ENCODE measurements at places on chromosomes 16 and 17. TPM values are rescaled to one million over a fixed set of nuclear protein-coding genes. Genes with fewer than 3 reads are reported as not detected.

BAHCC1 gene
- 11.4 TPM for total RNA-seq

FBXL16 gene
- total RNA-seq = 6.1 TPM

SMIM36 gene
- not detected for total RNA-seq

DNA sequence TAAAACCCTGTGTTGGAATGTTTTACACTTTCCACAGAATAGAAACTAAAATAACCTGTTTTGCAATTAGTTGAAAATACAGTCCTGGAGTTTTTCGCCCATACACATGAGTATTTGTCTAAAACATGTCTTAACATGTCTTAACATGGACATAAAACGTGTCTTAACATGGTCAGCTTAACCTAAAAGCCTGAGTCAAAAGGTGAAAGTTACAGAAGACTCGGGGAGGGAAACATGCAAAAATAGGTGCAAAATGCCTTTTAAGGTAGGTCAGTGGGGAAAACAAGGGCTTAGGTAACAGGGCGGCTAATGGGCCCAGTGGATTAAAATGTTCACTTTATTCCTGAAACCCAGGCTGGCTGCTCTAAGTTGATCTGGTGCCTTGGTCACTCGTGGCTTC lies 56.1 kb upstream of the RBL2 start:
- H3K27ac ChIP-seq = no peak overlapping the region
- no peaks in the 10 kb centered on the region for H3K36me3 ChIP-seq
- no peaks in the 10 kb centered on the region for H3K4me1 ChIP-seq
- H3K27me3 ChIP-seq = no peaks in the 10 kb centered on the region

DNA sequence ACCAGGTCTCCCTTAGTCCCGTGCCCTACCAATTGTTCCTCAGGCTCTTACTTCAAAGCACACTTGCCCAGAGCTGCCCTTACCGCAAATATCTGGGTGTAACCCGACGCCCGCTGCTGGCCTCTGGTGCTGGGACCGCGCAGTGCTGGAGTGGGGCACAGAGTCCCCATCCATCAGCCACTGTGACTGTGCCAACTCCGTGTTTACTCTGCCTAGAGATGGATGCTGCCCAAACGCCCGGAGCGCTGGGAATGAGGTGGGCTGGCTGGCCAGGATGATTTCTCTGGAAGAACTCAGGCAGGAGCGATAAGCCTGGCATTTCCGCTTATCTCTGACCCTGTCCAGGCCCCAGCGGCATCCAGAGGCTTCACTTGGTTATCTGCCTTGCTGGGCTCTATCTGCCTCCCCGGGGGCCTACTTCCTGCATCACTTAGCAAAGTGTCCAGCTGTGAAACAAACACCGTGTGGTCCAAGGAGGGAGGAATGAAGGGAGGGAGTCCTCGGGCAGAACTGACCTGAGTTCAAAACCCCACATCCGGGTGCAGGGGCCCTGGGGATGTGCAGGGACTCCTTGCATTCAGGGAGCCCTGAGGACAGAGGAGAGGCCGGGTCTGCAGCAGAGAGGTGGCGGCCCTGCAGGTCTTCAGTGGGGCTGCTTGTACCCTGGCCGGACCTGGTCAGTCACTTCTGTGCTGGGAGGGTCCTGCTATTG lies 9.4 kb upstream of the MYLK3 start:
- DNase-seq = peak; percentile 28
- no peaks in the 10 kb centered on the region for H3K4me1 ChIP-seq
- H3K4me3 ChIP-seq = no peak overlapping the region
- no peak overlapping the region for H3K27ac ChIP-seq

DNA sequence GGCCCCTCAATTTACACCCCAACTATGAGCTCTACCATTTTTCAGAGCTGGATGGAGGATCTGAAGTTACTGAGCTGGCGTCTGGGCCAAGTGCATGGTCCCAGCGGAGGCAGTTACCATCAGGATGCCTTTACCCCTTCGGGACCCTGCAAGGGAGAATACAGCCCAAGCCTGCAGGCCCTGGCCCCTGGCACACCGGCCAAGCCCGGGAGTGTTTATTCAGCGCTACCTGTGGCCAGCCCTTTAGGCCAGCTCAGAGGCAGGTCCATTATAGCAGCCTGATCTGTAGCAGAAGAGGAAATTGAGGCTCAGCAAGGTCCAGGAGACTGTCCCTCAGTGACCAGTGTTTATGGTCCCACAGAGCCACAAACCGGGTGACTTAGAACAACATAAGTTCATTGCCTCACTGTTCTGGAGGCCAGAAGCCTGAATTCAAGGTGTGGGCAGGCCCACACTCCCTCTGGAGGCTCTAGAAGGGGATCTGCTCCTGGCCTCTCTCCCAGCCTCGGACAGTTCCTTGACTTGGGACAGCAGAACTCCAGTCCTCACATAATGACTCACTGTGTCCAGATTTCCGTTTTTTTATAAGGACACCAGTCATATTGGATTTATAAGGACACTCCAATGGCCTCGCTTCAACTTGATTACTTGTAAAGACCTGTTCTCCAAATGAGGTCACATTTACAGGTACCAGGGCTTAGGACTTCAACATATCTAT lies 8.8 kb downstream of the SEC14L5 start:
- H3K27ac ChIP-seq = no peak overlapping the region
- no peaks in the 10 kb centered on the region for H3K27me3 ChIP-seq
- H3K36me3 ChIP-seq = no peaks in the 10 kb centered on the region
- H3K4me3 ChIP-seq = no peak overlapping the region
- DNase-seq = no peak

GRCh38 chr17:6532441-6532885 lies 23.9 kb downstream of the PITPNM3 start:
- no peaks in the 10 kb centered on the region for H3K27me3 ChIP-seq
- no peaks in the 10 kb centered on the region for H3K4me1 ChIP-seq
- H3K4me3 ChIP-seq = no peak overlapping the region
- H3K36me3 ChIP-seq = no peaks in the 10 kb centered on the region
- no peak for DNase-seq

DNA sequence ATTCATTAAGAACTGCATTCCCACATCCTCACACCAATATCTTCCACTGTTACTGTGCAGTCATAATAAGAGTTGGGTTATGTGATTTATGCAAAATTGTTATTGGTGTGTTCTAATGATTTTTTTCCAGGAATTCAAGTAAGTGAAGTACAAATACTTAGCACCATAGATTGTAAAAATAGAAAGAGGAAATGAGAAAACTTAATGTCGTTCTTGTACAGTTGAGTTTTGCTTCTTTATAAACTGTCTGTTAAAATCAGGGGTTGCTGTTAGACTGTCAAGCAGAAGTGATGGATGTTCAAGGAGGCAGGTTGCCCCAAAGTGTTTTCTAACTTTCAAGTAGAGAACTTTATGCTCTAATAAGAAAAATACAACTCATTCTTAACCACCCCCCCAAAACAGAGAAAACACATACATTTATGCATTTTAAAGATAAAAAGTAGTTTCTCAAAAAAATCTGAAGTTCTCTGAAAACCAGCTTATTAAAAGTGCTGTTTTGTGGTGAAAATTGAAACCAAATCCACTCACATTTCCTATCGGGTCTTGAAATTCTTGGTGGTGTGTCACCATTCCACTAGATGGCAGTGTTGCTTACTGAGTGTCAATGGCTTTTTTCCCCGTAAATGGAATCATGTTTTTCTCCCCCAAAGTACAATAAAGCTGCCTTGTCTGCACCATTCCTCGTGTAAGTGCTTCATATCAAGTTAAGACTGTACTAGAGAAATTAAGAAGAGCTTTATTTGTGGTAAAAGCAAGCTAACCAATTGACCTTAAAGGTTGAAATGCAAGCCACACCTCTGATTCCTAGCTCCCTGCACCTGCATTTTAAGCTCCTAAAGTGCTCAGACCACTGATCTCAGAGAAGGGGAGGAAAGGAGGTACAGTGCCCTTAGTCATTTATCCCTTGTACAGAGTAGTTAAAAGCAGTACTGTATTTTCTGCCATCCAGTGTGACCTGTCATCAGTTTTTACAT lies 4.7 kb upstream of the IGSF6 start:
- H3K4me1 ChIP-seq = no peaks in the 10 kb centered on the region
- no peaks in the 10 kb centered on the region for H3K36me3 ChIP-seq
- H3K4me3 ChIP-seq = no peak overlapping the region
- no peaks in the 10 kb centered on the region for H3K27me3 ChIP-seq
- no peak for DNase-seq

DNA sequence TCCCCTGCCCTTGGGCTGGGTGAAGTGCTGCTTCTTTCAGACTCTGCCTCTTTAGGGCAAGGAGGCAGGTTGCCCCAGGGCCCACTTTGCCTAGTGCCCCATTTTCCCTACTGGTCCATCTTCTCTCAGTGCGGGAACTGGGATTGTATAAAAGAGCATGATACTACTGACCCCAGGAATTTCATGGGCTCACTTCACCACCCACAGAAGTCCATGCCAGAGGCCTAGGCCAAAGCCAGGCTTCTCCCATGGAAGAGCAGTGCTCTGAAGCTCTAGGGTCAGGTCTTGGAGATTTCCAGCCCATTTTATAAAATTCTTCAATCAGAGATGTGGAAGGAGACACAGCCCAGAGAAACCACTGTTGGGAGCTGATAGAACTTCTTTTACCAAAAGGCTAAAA lies 5.7 kb downstream of the CACNG1 start:
- H3K27ac ChIP-seq = no peak overlapping the region
- H3K4me1 ChIP-seq = no peaks in the 10 kb centered on the region
- H3K4me3 ChIP-seq = no peak overlapping the region
- no peak for DNase-seq

DNA sequence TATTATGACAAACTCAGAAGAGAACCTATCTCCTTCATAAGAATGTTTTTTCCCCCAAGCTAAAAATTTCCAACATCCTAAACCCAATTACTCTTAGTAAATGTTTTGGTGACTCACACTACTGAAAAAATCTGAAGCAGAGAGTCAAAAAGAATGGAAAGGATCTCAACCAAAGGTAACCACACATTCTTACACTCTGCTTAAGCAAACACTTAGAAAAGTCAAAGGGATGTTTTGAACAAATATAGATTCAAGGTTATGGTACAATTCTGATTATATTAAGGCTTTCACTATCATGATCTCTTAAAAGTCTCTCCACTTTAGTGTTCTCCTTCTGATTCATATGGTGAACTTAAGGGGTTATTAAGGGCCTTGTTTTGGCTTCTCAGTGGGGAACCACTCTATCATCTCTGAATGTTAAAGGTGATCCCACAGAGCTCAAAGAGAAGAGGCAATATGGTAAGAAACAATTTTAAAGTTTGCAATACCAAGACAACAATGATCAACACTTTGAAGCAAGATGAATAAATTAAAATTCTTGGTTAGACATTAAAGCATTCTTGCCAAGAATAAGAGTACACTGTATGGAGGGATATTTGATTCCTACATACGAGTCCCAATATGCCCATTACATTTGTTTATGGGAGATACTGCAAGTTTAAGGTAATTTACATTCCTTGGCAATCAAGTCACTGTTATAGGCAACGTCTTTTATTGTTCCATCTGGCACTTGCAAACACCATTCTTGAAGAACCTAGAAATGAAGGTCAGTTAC lies 69.2 kb downstream of the CDC27 start:
- H3K4me3 ChIP-seq = no peak overlapping the region
- H3K27me3 ChIP-seq = no peaks in the 10 kb centered on the region
- H3K36me3 ChIP-seq = no peaks in the 10 kb centered on the region
- H3K27ac ChIP-seq = no peak overlapping the region
- H3K4me1 ChIP-seq = no peaks in the 10 kb centered on the region
- DNase-seq = no peak

GRCh38 chr16:31084584-31085302 lies 4.0 kb downstream of the PRSS53 start:
- H3K36me3 ChIP-seq = no peaks in the 10 kb centered on the region
- no peaks in the 10 kb centered on the region for H3K4me1 ChIP-seq
- no peaks in the 10 kb centered on the region for H3K27me3 ChIP-seq
- no peak for DNase-seq

DNA sequence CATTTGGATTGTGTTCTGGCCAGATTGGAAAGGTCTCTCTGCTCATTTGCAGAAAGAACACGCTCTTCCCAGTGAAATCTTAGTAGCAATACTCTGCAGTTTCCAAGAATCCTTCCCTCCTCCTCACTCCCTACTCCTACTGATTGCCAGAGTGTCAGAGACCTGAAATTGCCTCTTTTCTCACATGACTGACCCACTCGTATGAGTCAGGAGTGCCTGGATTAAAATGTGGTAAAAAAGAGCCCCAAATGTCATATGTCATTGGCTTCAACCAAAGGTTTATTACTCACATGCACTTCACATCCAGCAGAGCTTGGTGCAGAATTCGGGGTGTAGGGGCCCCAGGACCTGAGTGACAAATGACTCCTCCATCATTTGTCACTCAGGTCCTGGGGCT lies 39.7 kb upstream of the IRX3 start:
- no peak overlapping the region for H3K4me3 ChIP-seq
- DNase-seq = no peak
- H3K27ac ChIP-seq = no peak overlapping the region
- no peaks in the 10 kb centered on the region for H3K27me3 ChIP-seq
- H3K4me1 ChIP-seq = no peaks in the 10 kb centered on the region

DNA sequence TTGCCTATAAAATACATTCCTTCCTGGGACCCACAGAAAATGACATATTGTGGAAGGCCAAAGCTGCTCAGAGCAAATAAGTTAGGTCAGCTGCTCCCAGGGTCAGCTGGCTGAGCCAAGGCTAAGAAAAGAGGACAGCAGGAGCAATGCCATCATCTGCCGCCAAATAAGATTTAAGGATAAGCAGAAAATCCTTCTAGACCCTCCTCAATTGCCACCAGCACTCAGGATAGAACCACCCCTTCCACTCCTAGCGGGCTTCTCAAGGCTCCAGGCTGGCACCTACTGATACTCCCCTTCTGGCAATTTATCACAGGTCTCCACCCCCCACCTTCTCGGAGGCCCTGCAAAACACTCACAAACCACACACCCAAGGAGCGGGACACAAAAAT lies 22.9 kb downstream of the MBTPS1 start:
- H3K36me3 ChIP-seq = peaks cover 3% of the 10 kb centered on the region
- no peak overlapping the region for H3K4me3 ChIP-seq
- peaks cover 4% of the 10 kb centered on the region for H3K4me1 ChIP-seq
- H3K27ac ChIP-seq = no peak overlapping the region
- no peaks in the 10 kb centered on the region for H3K27me3 ChIP-seq
- no peak for DNase-seq

DNA sequence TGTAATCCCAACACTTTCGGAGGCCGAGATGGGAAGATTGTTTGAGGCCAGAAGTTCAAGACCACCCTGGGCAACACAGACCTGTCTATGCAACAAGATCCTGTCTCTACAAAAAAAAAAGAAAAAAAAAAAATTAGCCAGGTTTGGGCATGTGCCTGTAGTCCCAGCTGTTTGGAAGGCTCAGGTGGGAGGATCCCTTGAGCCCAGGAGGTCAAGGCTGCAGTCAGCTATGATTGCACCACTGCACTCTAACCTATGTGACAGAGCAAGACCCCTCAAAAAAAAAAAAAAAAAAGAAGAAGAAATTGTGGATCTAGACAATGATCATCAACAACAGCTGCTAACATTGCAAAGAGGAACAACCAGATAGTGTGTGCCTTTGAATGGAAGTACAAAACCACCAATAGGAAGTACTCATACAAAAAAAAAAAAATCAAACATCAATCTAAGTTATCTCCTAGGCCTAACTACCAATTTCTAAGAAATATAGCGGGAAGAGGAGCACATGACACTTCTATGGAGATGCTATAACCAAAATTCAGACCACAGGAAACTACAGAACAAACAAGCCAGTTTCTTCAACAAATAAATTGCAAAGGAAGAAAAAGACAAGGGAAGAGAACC lies 258.7 kb downstream of the MRTFB start:
- no peaks in the 10 kb centered on the region for H3K36me3 ChIP-seq
- H3K4me1 ChIP-seq = no peaks in the 10 kb centered on the region
- DNase-seq = no peak

Data from prostate gland (tissue), 2 donors.